ENCODE measurements at places on chromosomes 13 and 19.
A peak's percentile ranks its signal among the peaks of the same experiment; 100 is the strongest.

- no peak for DNase-seq
Observed at GRCh38 chr19:16397791-16398529, 73.3 kb downstream of the KLF2 start.

- DNase-seq, result no peak
Observed at GRCh38 chr13:112795277-112795676, 105.4 kb downstream of the ATP11A start.

DNA sequence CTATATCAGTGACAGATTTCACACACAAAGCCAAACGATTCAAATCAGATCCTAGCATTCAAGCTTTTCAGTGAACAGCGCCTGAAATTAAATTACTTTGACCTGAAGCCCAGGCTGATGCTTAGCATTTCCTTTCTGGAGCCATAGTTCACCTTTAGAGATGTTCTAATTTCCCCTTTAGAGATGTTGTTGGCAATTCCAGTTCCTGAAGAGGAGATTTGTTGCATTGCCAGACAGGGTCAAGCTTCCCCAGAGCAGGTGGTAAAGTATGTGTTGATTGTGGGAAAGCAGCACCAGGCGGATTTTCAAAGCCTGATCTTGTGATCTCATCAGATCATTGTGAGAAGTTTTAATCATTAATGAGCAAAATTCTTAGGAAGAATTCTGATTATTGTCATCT lies 609.8 kb upstream of the KLF12 start:
- no peak for DNase-seq

DNA sequence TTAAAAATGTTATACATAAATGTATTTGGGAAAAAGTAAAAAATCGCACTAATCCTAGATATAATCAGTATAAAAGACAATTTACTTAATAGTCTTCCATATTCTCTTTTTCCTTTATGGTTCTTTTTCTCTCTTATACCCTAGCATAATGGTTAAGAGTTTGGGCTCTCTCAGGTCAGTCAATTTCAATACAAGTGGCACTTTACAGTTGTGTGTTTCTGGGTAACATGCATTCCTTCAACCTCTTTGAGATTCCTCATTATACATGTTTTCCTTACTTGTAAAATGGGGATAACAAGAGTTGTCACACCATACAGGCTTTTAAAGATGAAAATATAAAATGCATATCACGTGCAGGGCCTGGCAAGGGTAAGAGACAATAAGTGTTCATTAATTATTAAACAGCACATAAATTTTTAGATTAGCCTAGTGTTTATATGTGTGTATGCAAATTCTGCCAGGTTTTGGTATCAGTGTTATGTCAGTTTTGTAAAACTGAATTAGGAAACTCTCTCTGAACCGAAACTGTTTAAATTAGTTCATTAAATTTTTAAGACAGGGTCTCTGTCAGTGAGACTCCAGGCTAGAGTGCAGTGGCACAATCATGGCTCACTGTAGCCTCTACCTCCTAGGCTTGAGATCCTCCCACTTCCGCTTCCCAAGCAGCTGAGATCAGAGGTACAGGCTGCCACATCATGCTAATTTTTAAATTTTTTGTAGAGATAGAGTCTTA lies 49.8 kb downstream of the ELF1 start:
- no peak for DNase-seq

- no peak for DNase-seq
Observed at GRCh38 chr13:50450279-50450678, 393.2 kb downstream of the DLEU7 start.

GRCh38 chr13:30743319-30744055 lies 8.1 kb downstream of the ALOX5AP start:
- peak; percentile 43 for DNase-seq

DNA sequence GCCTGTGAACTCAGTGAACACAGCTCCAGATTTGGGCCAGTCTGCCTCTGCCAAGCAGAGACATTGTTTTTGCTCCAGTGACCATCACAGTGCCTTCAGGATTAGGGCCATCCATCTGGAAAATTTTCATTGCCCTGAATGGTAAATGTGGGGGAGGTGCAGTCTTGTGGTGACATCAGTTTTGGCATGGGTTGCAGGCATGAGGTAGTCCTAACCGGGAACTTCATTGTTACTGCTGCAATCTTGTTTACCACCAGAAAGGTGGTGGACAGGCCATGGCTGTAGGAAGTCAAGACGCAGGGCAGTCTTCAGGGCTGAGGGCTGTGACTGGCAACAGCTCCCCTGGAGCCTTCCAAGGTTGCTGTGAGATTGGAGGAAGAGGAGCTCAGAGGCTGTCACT lies 55.2 kb downstream of the SPATA13 start:
- no peak for DNase-seq
